ENCODE measurements at places on chromosomes 4 and X.
A peak's percentile ranks its signal among the peaks of the same experiment; 100 is the strongest.

DNA sequence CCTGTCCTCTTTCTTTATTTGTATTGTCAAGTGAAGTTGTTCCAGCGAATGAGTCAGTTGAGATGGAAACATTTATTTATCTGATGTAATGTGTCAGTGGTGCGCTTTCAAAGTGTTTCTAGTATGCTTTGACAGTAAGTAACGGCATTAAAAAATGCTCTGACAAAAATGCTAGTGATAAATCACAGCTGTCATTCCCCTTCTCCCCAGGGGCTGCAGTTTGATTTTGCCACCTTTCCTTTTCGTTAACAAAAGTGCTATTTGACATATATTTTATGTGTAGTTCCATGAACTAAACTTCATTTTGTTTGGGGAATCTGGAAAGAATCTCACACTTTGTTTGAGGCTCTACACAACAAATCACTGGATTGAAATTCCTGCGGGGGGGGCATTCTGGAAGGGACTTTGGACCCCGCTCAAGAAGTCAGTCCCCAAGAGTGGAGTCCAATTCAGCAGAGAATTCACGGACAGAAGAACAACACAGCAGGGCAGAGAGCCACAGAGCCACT, 7.6 kb upstream of the TBC1D19 start:
- DNase-seq: no peak

- peak; percentile 76 for DNase-seq
Measured at GRCh38 chr4:3302173-3302785, 9.5 kb downstream of the RGS12 start.

GRCh38 chrX:133588827-133589226, 173.5 kb upstream of the GPC4 start:
- DNase-seq: no peak

GRCh38 chr4:17093481-17093880, 195.0 kb upstream of the LDB2 start:
- no peak for DNase-seq

DNA sequence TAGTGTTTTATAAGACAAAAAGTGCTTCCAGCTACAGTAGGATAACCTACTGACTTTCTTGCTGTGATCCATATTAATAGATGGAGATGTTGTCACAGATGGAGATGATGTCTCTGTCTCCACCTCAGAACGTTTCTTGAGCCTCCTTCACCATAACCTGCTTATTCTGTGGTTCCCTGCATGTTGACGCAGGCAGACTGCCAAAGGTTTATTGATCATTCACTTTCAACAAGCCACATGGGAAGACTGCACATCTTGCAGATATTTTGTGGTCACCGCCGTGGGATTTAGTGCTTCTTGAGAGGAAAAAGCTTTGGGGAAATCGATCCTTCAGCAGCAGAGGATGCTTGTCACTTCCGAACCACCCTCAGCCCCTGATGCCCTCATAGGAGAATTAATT, 943.0 kb upstream of the PRKX start:
- no peak for DNase-seq

DNA sequence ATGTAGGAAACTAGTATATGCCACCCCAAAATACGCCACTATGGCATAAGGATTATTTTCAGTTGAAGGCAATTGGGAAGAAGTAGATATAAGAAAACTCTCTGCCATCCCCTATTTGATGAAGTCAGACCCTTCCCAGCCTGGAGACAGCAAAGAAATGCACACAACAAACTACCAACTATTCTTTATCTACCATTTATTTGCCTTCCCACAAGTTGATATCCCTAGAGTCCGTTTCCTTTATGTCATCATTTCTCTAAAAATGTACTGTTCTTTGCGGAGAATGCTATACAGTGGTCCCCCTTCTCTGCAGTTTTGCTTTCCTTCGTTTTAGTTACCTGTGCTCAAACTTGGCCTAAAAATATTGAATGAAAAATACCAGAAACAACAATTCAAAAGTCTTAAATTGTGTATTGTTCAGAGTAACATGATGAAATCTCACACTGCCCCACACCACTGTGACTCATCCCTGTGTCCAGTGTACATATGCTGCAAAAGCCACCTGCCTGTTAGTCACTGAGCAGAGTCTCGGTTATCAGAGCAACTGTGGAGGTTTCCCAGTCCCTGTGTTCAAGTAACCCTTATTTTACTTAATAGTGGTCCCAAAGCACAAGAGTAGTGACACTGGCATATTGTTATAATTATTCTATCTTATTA, 152.3 kb downstream of the WDFY3 start:
- DNase-seq: peak; percentile 19

DNA sequence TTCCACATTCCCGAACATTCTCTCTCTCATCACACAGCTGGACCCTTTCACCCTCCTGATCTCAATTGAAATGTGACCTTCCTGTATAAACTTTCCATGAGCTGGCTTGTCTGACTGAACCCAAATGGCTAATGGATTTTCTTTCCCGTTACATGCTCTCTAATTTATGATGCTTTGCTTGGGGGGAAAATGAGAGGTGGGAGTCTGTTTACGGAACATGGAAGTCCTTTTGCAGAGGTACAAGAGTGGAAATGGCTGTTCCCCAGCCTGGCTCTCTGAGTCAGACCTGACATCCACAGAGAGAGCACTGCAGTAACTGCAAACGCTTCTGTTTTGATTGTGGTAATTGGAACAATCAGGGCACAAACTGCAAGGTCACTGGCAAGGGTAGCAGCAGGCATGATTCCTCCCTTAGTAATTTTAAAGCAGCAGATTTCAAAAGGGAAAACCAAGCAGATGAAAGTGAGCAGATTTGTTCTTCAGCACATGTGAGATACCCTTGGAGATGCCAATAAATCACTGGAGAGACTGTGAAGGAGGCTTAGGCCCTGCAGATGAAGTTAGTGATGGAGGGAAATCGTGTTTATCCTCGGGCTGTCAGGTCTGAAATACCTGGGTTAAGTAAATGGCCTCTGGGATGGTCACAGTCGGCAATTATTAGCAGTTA, 83.9 kb downstream of the SNCA start:
- no peak for DNase-seq

- no peak for DNase-seq
Measured at GRCh38 chr4:179130122-179130714, 1688.0 kb upstream of the AGA start.

GRCh38 chr4:72546456-72546855, 22.6 kb downstream of the ADAMTS3 start:
- DNase-seq: no peak

DNA sequence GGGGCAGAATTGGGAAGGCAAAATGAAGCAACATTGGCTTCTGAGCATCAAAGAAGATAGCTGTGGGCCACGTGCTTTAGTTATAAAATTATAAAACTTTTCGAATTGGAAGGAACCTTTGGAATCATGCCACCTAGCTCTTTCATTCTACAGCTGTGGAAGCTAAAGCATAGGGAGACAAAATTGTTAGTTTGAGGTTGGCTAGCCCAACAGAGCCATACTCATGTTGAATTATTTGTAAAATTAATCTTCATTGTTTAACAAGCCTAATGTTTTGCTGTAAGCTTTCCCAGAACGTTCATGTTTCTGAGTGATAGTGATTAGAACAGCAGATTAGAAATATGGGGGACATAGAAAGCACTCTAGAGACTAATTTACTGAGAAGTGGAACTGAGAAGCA, 35.9 kb downstream of the HHIP start:
- no peak for DNase-seq

- no peak for DNase-seq
Measured at GRCh38 chr4:22515145-22515887, 550 bp downstream of the ADGRA3 start.

DNA sequence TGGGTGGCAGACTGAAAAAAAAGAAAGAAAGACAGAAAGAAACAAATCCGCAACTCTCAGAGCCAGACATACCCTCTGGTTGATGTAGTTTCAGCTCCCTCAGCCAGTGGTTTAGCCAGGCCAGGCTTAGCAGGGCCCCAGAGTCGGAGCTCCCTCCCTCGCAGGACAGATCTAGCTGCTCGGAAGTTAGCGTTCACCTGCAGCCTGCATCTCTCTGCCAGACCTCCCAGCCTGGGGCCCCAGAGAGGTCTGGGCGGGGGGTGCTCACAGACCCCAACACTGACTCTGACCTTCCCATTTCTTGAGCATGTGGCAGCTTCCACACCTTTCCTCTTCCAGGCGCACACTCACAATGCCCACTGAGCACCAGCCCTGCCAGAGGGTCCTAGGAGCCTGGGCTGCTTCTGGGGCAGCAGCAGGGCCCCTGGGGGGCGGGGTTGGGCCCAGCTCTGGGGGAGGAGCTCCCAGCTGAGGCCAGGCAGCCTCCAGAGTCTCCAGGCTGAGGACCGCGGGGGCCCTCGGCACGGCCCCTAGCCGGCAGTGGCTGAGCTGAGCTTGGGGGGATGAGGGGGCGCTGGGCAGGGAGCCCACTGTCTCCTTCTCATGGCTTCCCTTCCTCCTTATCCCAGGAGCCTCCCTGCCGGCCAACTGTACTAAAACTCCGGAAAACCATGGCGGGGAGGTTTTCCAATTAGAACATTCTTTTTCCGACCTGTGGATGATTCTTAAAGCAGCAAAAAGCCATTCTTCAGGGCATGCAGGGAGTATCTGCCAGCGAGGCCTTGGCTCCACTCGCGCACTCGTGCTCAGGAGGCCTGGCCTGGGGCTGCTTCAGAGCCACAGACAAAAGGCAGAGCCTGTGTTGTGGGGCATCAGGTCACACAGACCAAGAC, 4.6 kb upstream of the ZNF185 start:
- DNase-seq: no peak

DNA sequence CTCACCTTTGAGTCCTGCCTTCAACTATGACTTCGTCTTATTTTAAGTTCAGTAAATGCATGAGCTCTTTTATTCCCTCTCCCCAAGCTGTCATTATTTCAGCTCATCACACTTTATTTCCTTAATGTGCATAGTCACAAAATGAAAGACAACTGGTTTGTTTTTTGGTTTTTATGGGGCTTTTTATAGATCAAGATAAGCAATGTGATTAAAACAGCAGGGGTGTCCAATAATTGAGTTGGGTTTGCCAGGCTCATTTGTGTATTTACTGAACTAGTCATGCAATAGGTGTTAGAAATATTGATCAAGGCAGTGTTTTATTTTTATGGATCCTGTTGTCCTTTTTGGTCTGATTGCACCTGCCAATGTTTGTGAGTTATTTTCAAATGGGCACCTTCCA, 102.2 kb downstream of the FRMPD4 start:
- no peak for DNase-seq

All from CD4-positive, alpha-beta T cell (primary cell).